Effector CD8-positive, alpha-beta T cell (primary cell): ENCODE measurements at places on chromosomes 4 and X.

- DNase-seq: no peak
Observed at GRCh38 chrX:96756491-96756890, 71.8 kb downstream of the DIAPH2 start.

GRCh38 chr4:1598206-1599025 is 85.7 kb downstream of the FAM53A start:
- DNase-seq: no peak

GRCh38 chrX:37378404-37378803 is 29.2 kb downstream of the PRRG1 start:
- no peak for DNase-seq

DNA sequence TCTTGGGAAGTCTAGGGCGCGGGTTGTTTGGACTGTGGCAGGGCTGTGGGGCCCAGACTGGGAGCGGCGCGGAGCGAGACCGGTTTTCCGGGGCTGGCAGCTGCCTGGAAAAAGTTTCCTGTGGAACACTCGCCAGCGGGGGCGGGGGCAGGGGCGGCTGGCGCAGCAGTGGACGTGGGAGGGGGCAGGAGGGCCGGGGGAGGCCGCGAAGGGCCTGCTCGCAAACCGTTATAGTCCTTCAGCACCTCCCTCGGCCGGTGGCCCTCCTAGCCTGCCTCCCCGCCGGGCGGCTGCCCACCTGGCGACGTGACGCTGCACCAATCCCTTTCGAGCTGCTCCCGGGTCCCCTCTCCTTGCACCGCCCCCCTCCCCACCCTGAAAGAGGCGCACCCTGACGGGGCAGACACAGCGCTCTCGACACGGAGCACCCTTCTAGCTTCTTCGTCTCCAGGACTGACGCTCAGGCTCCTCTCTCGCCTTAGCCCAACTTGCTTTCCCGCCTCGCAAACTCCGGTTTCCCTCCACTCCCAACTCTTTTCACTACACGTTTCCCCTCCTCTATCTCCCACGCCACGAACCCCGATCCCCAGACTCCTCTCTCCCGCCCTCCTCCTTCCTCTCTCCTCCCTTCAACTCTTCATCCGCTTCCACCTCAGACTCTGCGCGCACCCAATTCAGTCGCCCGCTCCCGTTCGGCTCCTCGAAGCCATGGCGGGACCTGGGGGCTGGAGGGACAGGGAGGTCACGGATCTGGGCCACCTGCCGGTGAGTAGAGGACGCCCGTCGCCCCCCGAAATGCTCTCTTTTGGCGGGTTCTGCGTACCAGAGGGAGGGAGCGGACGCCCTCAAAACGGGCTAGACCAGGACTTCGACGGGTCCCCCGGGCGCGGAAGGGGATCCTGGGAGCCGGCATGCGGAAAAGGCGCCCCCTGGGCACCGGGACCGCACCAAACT is at the start of gene NRK:
NRK (plus strand) TSS at position 402 of the 954 bp plus-strand sequence; CDS start at position 709, 307 bp downstream.
- no peak for DNase-seq

- DNase-seq: no peak
Observed at GRCh38 chr4:9937078-9937477, 84.2 kb downstream of the SLC2A9 start.

- DNase-seq: no peak
Observed at GRCh38 chrX:70476934-70477733, 32.5 kb downstream of the DLG3 start.

- no peak for DNase-seq
Observed at GRCh38 chrX:72207366-72207765, 25.8 kb downstream of the PIN4 start.

GRCh38 chr4:8345946-8346814 is 76.6 kb downstream of the HTRA3 start:
- no peak for DNase-seq

DNA sequence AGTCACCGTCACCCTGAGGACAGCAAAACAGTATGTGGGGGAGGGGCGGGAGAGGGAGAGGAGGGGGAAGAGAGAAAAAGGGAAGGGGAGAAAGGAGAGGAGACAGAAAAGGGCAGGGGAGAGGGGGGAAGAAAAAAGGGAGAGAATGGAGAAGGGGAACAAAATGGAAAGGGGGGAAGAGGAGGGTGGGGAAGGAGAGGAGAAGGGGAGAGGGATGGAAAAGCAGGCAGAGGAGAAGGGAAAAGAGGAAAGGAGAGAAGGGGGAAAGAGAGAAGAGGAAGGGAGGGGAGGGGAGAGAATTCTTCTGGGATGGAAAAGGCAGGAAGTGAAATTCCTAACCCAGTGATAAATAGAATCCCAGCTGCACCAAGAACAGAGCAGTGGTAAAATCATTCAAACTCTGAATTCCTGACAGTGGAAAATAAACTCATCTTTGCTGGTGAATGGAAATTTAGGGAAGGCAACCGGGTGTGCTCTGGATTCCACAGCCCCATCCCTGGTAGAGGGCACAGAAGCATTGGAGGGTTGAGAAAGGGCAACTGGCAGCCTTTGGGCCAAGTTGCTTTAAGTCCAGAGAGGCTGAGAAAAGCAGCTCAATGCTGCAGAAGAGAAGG is 244.2 kb downstream of the BCOR start:
- DNase-seq: no peak

DNA sequence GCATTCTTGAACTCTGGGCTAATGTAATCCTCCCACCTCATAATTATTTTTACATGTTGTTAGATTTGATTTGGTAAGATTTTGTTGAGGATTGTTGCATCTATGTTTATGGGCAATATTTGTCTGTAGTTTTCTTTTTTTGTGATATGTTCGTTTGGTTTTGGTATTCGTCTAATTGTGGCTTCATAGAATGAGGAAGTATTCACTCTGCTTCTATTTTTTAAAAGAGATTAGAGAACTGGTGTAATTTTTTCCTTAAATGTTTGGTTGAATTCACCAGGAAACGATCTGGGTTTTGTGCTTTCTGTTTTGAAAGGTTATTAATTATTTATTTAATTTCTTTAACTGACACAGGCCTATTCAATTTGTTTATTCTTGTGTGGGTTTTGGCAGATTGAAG is 161.2 kb upstream of the NUDT6 start:
- DNase-seq: no peak

GRCh38 chr4:109913596-109914241 is 1.0 kb downstream of the EGF start:
- no peak for DNase-seq

GRCh38 chr4:96228463-96228862 is 388.6 kb downstream of the PDHA2 start:
- no peak for DNase-seq

DNA sequence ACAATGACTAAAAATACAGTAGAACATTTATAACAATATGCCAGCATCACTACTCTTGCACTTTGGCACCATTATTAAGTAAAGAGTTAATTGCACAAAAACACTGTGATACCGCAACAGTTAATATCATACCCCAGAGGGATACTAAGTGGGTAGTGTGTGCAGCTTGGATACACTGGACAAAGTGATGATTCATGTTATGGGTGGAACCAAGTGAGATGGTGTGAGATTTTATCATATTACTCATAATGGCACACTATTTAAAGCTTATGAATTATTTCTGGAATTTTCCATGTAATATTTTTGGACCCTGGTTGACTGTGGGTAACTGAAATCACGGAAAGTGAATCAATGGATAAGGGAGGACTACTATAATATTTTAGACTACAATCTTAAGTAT is 265.3 kb downstream of the PCDH18 start:
- DNase-seq: no peak

DNA sequence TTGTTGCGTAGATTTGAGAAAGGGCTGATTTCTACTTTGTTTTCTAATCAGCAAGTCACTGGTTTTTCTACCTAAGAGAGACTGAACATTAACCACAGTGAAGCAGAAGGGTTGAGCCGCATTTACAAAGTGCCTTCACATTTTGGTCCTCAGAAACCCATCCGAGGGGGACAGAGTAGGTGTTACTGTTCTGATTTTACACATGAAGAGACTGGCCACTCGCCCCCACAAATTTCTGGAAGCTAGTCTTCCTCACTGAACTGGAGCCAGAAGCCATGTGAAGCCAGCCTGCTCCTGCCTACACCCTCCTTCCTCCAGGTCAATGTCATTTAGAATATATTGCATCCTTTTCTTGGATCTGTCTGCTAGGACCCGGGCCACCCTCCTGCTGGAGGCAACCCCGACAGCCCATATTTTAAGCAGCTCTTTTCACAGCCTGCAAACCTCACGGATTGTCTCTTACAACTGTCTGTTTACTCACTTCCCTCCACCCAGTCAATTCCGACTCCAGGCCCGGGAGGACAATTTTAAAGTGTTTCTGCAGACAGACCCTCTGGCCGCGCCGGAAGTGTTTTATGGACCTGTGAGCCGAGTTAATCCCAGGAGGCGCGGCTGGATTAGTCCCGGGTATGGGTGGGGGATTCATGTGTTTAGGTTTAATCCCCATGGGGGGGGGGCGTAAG is 73.2 kb upstream of the BCOR start:
- DNase-seq: no peak

- no peak for DNase-seq
Observed at GRCh38 chr4:143335979-143336780, 496 bp upstream of the GAB1 start.

GRCh38 chrX:100379388-100379986 is 30.6 kb downstream of the PCDH19 start:
- no peak for DNase-seq

- DNase-seq: no peak
Observed at GRCh38 chrX:20143561-20143960, 1.9 kb upstream of the EIF1AX start.

GRCh38 chrX:149473966-149474365 is 31.1 kb downstream of the IDS start:
- no peak for DNase-seq

- no peak for DNase-seq
Observed at GRCh38 chrX:87626996-87627395, 109.4 kb downstream of the KLHL4 start.

- DNase-seq: no peak
Observed at GRCh38 chr4:105060628-105061027, 86.0 kb upstream of the TET2 start.

- DNase-seq: no peak
Observed at GRCh38 chr4:74181219-74181618, 23.3 kb downstream of the MTHFD2L start.

DNA sequence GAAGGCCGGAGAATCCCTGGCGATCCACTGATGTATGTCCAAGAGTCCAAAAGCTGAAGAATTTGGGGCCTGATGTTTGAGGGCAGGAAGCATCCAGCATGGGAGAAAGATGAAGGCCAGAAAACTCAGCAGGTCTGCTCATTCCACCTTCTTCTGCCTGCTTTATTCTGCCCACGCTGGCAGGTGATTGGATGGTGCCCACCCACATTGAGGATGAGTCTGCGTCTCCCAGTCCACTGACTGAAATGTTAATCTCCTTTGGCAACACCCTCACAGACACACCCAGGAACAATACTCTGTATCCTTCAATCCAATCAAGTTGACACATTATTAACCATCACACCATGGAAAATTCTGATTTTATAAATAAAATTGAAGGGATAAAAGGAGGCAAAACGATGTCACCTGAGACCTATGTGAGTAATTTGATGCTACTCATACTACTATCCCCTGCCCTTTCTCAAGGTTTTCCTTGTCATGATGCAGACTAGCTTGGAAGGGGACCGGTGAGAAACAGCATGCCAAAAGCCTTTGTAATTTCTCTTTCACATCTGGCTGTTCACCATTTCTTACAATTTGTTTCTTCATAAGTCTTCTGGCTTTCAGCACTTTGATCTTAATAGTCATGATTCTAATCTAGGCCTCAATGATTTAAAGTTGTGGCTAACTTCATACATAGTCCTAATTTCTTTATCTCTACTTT is 9.7 kb upstream of the PYURF start:
- no peak for DNase-seq

DNA sequence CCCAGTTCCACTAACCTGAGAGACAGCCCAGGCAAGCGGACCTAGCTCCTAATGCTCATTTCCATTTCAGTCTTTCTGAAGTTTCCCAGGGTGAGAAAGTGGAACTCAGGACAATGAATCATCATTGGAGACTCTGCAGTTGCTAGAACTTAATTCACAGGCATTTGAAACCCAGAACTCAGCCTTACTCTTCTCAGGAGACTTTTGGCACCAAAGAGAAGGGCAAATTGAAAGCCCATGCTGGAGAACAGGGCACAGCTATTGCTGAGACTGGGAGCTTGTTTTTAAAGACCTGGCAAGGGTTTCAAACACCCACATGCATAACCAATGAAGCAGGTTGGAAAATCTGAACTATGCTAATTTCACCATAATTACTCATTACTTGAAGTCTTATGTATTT is 36.0 kb downstream of the BST1 start:
- DNase-seq: no peak

GRCh38 chrX:48989483-48989882 is 12.6 kb downstream of the GRIPAP1 start:
- DNase-seq: no peak

DNA sequence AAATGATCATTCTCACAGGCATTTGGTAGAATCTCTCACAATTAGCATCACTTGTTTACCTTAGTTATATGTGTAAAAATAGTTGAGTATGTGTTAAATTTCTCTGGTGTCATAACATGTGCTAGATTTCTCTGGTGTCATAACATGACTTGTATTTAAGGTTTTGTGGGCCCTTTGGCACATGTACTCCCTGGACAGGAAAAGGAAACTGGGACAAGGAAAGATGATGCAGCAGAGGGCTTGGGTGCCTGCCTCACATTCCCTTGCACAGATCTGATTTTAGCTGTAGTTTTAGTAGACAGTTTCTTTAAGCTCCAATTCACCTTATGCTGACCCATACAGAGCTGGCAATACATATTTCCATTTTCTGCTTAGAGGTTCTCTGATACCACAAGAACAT is 726.0 kb downstream of the C4orf33 start:
- DNase-seq: no peak

DNA sequence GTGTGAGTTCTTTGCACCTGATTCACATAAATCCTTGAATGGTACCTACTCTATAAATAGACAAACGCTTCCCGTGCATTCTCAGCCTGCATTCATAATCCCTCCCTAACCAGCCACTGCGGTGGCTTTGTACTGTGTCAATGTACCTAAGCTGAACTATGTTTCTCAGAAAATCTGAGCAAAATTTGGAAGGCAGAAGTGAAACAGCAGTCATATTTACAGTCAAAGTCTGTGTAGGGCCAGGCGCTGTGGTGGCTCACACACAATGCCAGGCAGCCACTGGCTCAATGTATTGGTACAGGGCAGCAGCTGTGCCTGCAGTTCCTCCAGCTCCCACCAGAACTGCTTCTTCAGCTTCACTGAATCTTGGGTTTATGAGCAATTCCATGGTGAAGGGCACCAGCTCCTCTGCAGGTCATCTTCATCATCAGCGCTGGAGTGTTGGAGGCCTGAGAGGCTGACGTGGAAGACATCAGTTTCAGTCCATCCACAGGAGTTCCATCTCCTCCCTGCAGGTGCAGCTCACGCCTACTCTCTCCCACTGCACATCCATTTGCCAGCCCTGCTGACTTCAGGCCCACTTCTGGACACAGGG is 32.3 kb upstream of the IRF2 start:
- DNase-seq: no peak

- no peak for DNase-seq
Observed at GRCh38 chr4:154364066-154364845, 127.3 kb downstream of the DCHS2 start.
